Progenitor cell of endocrine pancreas (in vitro differentiated cells): ENCODE measurements at places on chromosomes 2 and 18.

- DNase-seq = no peak
Observed at GRCh38 chr2:156867201-156867600, 390.3 kb upstream of the GALNT5 start.

- peak; percentile 68 for DNase-seq
Observed at GRCh38 chr2:240437861-240438809, 2.7 kb downstream of the GPC1 start.

DNA sequence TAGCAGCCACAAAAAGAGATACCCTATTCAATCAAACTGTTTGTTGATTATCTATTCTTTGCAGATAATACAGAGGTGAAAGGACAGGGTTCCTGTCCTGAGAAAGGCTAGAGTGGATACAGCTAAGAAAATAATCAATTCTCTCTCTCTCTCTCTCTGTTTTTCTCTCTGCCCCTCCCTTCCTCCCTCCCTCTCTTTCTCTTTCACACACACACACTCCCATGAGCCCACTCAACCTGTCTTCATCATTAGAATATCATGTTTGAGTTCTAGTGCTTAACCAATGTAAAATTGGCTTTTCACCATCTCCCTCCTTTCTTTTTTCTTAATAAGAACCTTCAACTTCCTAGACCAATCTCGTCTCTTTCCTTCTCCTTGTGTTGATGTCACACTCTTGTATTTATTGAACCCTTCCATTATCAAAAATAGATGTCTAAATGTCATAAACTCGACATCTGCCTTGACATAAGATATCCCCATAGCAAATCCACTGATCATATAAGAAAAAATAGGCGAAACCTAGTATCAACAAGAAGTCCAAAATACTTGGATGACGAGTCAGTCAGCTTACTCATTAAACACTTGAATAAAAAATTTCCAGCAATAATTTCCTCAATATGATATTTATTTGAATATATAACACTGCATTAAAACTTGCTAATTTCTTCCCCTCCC lies 42.8 kb upstream of the CYTIP start:
- no peak for DNase-seq

GRCh38 chr2:230694241-230694640 lies 18.4 kb upstream of the CAB39 start:
- no peak for DNase-seq

GRCh38 chr2:62042944-62043343 lies 137.5 kb downstream of the COMMD1 start:
- DNase-seq = no peak

DNA sequence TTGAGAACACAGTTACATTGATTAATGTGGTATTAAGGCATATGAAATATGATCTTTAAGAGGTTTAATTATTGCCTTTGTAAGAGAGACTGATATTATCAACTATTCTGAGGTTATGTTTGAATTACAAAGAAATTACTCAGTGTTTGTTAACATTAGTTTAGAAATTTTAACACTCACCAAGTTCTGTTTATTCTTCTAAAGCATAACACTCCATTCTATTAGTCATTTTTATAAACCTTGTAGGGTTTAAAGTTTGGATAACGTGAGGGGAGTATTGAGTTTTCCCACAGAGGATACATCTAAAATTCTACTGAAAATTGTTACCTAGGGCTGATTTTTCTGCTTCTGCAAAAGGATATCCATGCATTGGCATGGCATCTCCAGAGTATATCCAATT lies 7.7 kb downstream of the CCDC178 start:
- no peak for DNase-seq

DNA sequence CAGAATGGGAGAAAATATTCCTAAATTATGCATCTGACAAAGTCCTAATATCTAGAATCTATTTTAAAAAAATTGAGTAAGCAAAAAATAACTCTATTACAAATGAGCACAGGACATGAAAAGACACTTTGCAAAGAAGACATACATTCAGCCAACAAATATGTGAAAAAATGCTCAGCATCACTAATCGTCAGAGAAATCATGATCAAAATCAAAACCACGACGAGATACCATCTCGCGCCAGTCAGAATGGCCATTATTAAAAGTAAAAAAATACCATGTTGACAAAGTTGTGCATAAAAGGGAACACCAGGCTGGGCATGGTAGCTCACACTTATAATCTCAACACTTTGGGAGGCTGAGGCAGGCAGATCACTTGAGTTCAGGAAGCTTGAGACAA lies 63.5 kb downstream of the EVA1A start:
- no peak for DNase-seq

- no peak for DNase-seq
Observed at GRCh38 chr2:221601376-221601775, 29.3 kb upstream of the EPHA4 start.

- no peak for DNase-seq
Observed at GRCh38 chr18:8730080-8730827, 24.9 kb downstream of the MTCL1 start.
